ENCODE measurements at places on chromosomes 7 and 10.

DNA sequence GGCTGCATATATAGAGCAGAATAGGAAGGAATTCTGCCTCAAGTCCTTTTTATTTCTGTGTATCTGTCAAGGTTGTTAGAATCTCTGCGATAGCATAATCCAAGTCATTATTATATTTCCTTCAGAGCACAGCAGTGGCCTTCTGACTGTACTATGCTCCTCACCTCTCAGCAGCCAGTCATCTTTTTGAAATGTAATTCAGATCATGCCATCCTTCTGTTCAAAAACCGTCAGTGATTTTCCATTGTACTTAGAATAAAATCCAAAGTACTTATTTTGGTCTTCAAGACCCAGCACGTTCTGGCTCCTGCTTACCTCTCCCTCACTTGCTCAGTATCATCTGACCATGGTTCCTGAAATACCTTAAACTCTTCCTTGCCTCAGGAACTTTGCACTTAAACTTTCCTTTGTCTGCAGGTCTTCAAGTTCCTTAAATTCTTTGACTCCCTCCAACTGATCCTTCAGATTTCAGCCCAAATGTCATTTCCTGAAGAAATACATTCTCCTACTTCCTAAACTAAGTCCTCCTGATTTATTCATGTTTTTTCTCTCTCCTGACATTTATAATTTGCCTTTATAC, 112.4 kb downstream of the ST7 start:
- DNase-seq = no peak

DNA sequence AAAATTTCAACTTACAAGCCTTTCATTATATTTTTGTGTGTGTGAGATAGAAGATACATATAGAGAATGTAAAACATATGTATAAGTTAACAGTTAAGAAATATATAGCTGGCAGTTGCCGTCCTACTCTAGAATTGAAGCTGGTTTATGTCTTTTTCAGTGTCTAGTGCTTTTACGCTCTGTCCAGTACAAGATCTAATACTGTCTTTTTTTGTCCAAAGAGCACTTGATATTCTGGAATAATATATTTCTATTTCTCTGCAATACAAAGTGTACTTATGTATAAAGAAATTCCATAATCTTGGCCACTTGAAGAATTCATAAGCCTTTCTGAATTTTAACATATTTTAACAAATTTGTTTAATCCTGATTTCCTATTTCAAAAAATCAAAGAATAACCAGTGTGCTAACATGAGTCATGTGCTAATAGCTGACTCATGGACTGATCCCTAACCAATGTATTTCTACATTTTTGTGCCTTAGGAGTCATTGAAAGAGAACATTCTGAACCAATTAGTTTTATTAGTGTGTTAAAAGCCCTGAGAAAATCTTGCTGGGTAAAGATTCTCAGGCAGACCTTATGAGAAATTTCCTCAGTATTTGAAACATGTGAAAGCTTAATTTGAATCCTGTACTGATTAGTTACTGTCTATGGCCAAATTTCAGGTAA, 73.2 kb upstream of the CCAR1 start:
- no peak for DNase-seq

DNA sequence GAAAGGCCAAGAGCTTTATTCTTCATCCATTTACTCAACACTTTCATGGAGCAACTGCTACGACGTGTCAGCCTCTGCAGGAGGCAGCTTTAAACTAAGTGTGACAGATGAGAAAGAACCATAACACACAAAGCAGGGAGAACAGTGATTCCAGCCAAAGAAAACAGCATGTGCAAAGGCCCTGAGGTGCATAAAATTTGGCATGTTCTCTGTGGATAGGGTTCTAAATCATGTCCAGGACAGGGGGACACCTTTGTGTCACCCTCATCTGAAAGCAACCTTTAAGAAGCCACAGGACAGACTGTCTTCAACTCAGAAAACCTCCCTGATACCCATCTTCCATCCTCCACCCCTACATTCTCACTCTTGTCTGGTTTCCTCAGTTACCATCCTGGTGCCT, 116.6 kb downstream of the KCNMA1 start:
- no peak for DNase-seq

DNA sequence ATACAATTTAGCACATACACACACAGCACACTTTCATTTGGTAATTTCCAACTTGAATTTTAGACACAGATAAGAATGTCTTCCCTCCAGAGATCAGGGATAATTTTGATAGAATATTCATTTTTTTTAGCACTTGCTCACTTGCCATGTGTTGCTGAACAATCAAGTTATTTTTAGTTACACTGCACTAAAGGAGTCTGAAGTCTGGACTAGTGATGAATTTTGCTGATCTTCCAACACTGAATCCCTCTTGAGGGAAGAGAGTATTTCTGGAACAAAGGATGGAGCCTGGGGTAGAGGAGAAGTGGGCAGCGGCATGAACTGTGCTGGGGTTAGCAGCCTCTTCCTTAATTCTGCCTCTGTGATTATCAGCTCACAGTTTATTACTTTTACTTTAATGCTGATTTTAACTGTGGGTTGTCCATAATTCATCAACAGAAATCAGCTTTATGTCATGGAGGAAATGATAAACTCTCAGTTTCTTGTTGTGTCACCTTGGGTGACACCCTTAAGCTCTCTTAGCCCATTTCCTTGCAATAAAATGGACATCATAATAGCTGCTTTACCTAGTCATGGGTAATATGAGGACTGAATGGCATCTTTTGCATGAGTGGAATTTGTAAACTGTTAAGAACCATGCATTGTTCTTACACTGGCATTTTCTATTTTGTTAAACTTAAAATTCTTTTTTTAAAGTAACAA, 32.1 kb downstream of the SGPL1 start:
- no peak for DNase-seq

DNA sequence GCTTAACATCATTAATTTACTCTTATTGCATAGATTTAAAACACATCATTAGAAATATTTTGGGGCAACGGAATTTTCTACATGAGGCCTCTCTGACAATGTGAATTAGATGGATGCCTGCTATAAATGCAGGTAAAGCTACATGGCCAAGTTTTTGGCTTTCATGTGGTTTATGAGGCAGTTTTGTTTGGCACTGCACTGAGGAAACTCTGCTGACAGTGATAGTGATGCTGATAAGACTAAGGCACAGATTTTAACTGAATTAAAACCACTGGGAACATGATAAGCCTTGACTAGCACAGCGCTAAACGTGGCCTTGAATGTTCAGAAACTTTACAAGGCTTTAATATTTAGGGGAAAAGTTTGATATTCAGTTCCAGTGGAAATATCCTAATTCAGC, 114.3 kb upstream of the NOBOX start:
- no peak for DNase-seq
